NCI-H524 (cell line): ENCODE measurements at places on chromosomes 4 and X.
A peak's percentile ranks its signal among the peaks of the same experiment; 100 is the strongest.

DNA sequence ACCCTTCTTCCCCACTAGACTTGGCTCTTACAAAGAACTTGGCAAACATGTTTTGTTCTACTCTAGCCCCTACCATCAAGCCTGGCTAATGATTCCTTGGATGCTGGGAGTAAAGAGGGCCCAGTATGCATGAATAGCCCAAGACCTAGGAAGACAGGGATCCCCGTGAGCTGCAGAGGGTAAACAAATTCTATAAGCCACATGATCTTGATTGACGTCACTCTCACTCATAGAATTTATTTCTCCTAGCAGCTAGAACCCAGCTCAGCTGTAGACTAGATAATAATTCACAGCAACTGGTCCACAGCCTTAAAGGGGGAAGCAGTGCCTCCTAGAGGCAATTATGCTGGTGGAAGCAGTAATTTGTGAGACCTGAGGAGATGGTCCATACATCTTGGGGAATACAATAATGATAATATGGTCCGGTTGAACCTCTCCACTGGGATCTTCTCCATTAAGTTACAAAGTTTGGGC lies 16.1 kb upstream of the USO1 start:
- DNase-seq, result no peak

DNA sequence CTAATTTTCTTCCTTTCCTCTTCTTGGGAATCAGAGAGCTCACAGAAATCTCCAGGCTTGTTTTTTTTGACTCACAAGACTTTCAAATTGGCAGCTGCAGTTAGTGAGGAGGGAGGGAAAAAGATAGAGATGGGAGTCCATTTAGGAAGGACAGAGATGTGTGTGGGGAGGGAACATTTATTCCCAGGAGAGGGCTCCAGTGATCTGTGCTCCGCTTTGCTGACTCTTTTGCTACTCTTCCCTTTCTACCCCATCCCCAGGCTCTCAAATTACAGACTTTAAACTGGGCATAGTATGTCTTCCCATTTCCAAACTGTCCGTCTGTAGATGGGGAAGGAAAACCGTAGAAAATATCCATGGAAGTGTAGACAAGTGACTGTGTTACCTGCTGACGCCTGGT lies 39.1 kb upstream of the UCP1 start:
- no peak for DNase-seq

GRCh38 chr4:153791746-153792617 lies 3.1 kb upstream of the SFRP2 start:
- DNase-seq, result peak; percentile 5

DNA sequence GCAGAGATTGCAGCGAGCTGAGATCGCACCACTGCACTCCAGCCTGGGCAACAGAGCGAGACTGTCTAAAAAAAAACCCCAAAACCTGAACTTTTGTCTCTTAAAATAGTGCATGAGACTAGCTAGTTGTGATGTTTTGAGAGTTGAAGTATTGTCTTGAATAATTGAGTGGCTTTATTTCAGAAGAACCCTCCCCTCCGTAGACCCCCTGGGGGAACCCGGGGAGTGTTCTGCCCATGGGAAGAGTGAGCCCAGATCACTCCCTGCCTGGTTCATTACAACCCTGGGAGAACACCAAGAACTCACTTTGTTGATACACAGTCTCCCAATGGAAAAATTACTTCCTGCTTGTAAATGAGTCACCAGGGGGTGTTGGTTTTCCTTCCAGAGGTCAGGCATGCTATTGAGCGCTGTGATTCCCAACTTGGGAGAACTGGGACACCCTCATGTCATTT lies 65.3 kb upstream of the SHISA3 start:
- DNase-seq, result no peak

GRCh38 chr4:111020961-111021360 lies 398.1 kb upstream of the PITX2 start:
- DNase-seq, result no peak

GRCh38 chr4:166252487-166253402 lies 379.7 kb downstream of the TLL1 start:
- peak; percentile 4 for DNase-seq

GRCh38 chr4:156686120-156686519 lies 285.5 kb downstream of the PDGFC start:
- peak; percentile 78 for DNase-seq

- DNase-seq, result peak; percentile 28
These were observed 25.7 kb upstream of the XIAP start for GRCh38 chrX:123834116-123834515.

DNA sequence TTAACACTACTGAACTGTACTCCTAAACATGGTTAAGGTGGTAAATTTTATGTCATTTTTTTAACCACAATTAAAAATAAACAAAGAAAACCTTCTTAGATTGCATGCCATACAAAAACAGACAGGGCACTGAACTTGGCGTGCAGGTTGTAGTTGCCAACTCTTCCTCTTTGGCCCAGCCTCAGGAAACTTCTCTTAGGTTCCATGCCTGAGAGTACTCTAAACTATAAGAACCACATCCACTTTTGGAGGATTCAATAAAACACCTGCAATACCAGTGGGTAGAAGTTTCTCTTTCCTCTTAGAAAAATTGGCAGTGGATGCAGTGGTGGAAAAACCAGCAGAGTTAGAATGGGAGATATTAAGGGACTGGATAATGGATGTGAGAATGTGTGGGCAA lies 103.4 kb downstream of the LUZP4 start:
- no peak for DNase-seq

DNA sequence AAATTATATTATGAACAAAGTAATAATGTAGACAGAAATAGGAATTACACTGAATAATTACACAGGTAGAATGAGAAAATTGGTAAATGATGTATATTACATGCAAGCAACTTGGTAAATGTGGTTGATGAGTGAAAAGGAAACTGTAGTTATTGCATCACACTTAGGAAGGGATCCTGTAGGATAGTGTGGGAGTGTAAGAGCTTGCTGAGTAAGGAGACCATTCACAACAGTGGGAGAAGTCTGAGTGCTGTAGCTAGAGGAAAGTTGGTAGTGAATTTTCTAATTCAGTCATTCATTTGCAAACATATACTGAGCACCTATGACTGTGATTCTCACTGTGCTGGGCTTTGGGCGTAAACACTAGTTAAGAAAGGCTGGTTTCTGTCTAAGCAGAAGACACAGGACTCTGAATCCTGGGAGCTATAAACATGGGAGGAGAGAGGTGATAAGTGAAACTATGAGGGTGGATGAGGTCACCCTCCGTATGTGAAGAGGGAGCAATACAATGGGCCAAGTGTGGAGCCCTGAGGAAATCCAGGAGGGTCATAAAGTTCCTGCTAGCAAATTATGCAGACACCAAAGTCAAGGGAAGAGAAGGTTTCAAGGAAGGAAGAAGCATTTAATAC lies 14.2 kb upstream of the CPE start:
- no peak for DNase-seq

DNA sequence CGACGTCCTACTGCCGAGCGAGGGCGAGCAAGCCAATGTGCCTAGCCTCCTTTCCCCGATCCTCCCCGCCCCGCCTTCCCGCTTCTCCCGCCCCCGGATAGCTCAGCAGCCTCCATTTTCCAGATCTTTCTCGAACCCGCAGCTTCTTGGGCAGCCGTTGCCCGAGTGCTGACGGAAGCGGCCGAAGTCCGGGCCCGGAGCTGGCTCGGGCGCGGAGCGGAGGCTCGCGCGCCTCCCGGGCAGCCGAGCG lies 172 bp upstream of the HSPA4L start:
- peak; percentile 56 for DNase-seq

GRCh38 chr4:174626342-174627008 lies 104.2 kb upstream of the HPGD start:
- DNase-seq, result no peak

GRCh38 chr4:184228056-184228705 lies 10.5 kb upstream of the ENPP6 start:
- DNase-seq, result no peak

- no peak for DNase-seq
These were observed 945.5 kb upstream of the AGA start for GRCh38 chr4:178387756-178388155.

GRCh38 chr4:174212061-174212460 lies 71.4 kb downstream of the FBXO8 start:
- DNase-seq, result no peak

- no peak for DNase-seq
These were observed 367.5 kb upstream of the GRID2 start for GRCh38 chr4:91936311-91936710.

DNA sequence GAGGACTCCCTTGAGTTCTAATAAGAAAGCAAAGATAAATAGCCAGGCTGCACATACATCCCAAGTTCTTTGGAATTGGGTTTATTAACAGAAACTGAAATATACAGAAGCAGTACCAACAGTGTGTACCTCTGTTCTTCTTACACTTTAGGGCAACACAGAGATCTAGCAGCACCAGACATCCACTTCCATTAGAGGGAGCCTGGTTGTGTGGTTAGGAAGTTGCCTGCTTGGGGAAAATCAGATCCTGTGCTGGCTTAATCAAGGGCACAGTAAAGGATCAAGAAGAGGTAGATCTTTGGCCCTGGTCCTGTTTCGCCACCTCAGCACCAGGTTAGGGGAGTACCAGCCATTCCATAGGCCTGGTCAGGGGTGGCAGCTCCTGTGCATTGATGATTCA lies 231.1 kb upstream of the ARHGAP24 start:
- DNase-seq, result no peak

GRCh38 chr4:184460499-184461285 lies 13.7 kb downstream of the IRF2 start:
- DNase-seq, result no peak

DNA sequence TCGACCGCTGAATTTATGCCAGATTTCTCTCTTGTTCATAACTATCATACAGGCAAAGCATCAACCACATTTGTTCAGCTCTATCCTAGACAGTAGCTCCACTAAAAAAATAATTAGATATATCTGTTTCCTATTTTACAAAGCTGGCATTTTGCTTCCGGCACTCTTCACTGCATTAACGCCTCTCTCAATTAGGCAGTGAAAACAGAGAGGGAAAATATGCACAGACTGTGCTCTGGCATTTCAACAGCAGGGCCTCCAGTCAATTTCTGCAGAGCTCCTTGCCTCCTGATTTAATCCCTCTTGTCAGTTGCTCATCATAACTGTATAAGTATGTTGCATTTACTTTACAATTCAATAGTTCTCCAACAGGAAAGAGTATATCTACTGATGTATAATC lies 666.9 kb upstream of the INTU start:
- DNase-seq, result no peak

DNA sequence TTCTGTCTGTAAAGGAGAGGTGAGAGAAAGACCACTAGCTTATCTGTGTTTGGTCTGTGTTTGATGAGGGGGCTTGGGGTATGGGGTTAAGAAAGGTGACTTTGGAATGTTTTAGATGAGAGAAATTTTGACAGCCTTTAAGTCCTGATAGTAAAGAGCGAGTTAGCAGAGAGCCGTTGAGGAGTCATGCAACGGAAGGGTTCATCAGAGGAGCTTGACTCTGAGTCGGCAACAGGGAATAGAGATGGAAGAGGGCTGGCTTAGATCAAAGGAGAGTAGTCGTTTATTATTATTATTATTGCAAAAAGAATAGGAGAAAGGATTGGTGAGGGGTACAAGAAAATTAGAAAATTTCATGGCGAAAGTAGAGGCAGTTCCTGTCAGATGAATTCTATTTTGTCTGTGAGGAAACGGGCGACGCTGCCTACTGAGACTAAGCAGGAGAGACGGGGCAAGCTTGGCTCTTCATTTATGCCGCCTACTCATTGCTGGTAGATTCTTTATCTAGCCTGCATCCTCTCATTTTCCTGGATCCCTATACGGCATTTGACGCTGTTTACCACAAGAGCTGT lies 473 bp upstream of the VAMP7 start:
- peak; percentile 25 for DNase-seq

- DNase-seq, result no peak
These were observed 57.4 kb downstream of the MOSPD2 start for GRCh38 chrX:14930663-14931062.

- no peak for DNase-seq
These were observed 614.0 kb upstream of the BOD1L1 start for GRCh38 chr4:14241574-14241973.

DNA sequence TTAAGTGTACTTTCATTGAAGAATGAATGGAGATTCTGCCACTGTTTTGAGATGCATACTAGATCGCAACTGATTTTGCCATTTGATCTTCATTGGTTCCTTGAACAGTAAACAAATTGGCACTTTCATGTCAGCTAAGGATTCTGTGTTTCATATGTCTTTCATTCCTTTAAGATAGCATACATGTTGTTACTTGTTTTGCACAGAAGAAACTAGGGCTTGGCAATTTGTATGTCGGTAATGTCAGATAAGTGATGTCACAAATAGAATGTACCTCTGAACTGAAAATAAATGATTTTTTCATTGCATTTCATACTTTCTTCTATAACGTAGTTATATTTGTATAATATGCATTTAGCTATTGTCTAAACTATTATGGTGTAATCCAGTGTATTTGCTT lies 73.2 kb upstream of the TENM3 start:
- DNase-seq, result no peak

DNA sequence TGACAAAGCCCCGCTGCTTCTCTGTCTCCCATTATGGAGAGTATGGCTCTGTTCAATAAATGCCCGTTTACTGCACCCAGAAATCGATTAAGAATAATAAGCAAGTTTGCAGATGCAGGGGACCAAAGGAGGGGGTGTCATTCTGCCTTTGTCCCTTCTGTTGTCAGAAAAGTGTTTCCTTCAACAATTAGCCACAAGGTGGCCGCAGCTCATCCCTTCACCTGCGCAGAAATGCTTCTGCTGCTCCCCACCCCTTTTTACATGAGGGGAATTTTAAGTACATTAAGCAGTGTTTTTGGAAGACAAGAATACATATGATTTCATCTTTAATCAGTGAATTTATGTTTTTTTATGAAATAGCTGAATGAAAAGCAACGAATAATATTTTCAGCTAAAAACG lies 175.6 kb upstream of the ARX start:
- no peak for DNase-seq

DNA sequence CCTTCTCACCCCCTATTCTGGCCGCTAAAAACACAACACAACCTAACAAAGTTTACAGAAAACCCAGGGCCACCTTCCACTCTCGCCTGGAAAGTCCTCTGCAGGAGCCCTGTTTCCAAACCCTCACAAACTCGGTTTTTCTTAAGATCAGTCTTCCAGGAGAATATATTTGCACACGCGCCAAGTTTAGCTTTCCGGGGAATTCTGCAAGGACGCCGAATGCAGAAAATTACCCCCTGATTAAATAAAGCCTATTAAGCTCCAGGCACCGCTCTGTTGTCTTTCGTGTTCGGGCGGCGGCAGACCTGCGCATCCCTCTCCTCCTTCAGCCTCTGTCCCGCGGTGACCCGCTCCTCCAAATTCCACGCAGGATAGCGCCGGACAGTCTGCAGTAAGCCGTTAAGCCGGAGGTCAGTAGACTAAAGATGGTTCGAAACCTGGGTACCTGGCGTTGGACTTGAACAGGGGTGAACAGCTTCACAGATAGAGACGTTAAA lies 5.0 kb downstream of the MSX1 start:
- no peak for DNase-seq

GRCh38 chr4:112735474-112735951 lies 98.6 kb downstream of the LARP7 start:
- DNase-seq, result no peak
